ENCODE measurements at places on chromosomes 5 and 9.

GRCh38 chr9:132066057-132066456, 13.6 kb downstream of the MED27 start:
- DNase-seq, result no peak

DNA sequence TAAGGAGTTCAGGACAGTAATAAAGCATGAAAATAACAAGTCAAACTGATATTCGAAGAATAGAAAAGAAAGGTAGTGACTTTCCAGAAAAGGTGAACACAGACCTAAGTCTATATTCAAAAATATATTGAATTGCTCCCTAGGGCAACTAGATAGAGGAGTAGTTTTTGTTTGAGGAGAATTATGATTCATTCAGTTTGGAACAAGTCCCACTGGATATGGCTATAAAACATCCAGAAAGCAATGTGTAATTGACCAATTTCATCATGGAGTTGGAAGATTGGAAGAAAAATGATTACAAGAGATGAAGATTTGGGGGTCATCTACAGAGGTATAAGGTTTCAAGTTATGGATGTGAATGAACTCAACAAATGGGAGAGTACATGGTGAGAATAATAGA, 117.5 kb upstream of the ZNF462 start:
- no peak for DNase-seq

- DNase-seq, result no peak
Observed at GRCh38 chr9:120713257-120714087, 798 bp downstream of the MEGF9 start.

DNA sequence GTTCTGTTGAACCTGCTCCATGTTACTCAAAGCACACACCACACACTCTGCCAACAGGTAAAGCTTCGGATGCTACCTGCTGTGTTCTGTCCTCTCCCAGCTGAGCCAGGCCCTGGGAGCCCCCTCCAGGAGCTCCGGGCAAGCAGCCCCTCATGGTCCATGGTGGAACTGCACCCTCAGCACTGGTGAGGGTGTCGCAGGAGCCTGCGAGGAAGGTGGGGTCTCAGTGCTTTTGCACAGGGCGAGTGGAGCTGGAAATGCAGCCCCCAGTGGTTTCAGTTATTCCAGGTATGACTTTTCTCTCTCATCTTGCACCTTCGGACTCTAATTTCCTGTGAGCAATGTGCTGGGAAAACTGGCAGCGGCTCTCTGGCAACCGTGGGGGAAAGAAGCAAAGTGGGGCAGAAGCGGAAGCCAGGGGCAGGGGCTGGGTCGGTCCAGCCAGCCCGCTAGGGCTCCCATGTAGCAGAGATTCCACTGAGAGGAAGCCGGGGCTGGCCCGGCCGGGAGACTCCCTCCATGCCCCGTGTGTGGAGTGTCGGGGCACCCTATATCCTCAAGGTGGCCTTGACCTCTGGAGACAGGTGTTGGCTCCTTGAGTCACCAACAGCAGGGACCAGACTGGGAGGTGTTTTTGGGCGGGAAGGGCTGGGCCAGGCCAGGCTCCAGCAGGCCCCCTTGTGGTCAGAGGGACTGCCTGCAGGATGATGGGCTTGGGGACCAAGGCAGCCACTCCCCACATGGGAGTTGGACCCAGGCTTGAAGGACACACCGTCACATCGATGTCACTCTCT, 75.6 kb upstream of the PRSS3 start:
- DNase-seq, result peak; percentile 83

DNA sequence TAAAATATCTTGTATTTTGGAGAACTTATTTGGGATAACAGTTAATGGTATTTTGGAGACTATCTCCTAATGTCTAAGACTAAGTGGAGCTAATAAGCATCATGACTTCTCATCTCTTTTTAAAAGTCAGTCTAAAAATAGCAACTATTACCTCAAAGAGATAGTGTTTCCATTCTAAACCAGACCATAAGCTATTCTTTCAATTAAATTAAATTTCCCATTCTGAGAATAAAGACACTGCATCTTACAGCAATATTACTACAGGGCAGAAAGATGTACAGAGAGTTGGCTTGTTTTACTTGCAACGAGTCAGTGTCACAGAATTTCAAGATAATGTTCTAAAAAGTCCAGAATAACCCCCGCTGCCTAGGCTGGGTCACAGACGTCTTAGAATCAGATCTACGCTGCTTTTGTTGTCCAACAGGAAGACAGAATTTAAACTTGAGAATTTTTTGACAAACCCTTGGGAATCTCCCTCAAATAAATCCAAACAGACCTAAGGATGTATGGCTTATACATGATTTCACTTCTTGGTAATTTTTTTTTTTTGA, 98.9 kb downstream of the USP20 start:
- no peak for DNase-seq

GRCh38 chr5:103808464-103809106, 246.0 kb upstream of the NUDT12 start:
- no peak for DNase-seq

DNA sequence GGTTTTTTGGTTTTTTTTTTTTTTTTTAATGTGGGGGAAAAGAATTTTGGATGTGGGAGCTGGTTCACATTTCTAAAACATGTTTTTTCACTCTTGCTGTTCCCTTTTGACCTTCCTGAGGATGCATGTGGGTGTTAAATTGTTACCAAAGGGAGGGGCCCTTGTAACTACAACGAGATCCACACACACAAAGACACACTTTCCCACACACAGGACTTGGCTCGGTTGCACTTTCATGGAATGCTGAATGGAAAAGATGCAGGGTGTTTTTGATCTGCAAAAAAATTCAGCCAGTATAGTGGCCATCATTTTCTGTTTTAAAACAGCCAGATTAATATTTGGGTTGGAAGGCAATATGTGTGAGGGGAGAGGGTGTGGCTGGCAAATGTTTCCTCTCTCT, 576.9 kb downstream of the EBF1 start:
- no peak for DNase-seq

DNA sequence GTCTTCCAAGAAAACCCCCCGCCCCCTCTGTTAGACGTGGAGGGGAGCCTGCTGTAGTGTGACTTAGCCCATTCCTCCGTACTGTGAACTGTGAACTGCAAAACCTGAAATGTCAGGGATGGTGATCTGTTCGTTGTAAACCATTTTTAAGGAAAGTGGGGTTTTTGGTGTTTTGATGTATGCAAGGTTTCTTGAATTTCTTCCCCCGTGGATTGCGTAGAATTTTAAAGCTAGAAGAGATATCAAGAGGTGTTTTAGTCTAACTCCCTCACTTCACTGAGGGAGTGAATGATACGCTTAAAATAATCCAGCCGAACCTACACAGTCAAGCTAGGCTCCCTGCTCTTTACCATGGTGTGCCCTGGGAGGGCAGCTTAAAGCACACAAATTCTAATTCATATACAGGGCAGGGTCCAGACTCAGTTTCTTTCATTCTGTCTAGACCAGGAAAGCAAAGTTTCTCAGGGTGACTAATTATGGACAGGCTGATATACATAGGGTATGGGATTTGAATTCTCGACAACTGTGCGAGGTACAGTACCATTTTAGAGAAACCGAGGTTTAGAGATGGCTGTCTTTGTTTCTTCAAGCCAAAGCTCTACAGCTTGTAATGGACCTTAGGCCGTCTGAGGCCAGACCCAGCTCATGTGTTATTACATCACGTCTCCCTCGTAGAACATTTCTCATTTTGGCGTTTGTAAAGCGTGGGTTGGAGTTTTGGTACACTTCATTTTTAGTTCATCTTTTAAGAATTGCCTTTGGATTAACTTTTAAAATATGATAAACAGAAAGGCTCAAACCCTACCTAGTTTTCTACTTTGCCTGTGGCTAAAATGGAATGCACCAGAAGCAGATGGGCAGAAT, 2.7 kb downstream of the PTGER4 start:
- DNase-seq, result no peak

GRCh38 chr9:36008774-36009300, 27.9 kb upstream of the RECK start:
- DNase-seq, result peak; percentile 79

- no peak for DNase-seq
Observed at GRCh38 chr5:616484-617039, 4.4 kb downstream of the CEP72 start.

- DNase-seq, result no peak
Observed at GRCh38 chr9:134396258-134396742, 70.0 kb downstream of the RXRA start.

DNA sequence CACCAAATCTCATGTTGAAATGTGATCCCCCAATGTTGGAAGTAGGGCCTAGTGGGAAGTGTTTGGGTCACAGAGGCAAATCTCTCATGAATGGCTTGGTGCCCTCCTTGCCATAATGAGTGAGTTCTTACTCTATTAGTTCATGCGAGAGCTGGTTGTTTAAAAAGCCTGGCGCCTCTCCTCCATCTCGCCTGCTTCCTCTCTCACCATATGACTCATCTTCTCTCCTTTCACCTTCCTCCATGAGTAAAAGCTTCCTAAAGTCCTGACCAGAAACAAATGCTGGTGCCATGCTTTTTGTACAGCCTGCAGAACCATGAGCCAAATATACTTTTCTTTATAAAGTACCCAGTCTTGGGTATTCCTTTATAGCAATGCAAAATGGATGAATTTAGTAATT, 20.9 kb upstream of the ARHGAP26 start:
- no peak for DNase-seq

- DNase-seq, result peak; percentile 38
Observed at GRCh38 chr9:109166771-109167601, at the start of gene FRRS1L. Gene FRRS1L (minus strand): TSS chr9:109167249. CDS start chr9:109167138, 111 bp downstream.
